ENCODE measurements at places on chromosomes 6 and 20.

DNA sequence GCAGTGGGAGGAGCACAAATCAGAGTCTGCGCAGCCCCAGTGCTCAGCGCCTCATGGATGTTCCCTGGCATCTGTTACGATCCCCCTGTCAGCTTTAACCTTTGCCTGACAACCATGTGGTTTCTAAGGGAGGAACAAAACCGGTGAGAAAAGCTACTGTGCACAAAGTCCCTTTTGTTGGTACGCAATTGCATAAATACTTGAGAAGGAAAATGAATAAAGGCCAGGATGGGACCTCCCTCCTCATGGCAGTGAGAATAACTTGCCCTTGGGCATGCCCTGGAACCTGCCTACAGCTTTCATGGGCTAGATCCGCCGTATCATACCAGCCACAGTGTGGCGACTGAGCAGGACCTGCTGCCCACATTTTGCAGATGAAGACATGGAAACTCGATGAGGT lies 81.0 kb downstream of the RIN2 start:
- no peak for DNase-seq

- no peak for DNase-seq
These were observed 11.4 kb upstream of the KIF25 start for GRCh38 chr6:167985911-167986595.

DNA sequence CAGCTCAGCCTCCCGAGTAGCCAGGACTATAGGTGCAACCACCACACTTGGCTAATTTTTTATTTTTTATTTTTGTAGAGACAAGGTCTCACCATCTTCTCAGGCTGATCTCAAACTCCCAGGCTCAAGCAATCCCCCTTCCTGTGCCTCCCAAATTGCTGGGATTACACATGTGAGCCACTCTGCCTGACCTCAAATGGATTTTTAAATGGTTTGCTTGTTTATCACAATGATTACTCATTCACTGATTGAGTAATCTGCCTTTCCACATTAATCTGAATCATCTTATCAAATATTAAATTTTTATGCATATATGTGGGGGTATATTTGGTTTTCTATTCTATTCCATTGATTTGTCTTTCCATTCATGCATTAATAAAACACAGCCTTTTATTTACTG lies 9.4 kb upstream of the KHDC1L start:
- DNase-seq, result no peak

DNA sequence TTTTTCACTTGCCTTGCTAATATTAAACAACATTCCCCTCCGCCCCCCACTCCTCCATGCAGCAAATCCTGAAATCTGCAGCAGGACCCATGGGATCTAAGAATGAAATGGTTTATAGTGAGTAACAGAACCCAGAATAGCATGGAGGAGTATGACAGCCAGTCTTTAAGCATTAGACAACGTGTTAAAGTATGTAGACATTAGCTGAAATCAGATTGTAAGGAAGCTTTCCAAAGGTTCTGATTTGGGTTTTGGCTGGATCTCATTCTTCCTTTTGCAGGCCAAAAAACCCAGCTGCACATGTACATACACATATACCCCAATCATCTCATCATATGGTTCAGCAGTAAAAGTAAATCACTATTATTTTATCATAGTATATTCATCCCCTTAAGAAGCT lies 126.5 kb downstream of the GJA10 start:
- no peak for DNase-seq

DNA sequence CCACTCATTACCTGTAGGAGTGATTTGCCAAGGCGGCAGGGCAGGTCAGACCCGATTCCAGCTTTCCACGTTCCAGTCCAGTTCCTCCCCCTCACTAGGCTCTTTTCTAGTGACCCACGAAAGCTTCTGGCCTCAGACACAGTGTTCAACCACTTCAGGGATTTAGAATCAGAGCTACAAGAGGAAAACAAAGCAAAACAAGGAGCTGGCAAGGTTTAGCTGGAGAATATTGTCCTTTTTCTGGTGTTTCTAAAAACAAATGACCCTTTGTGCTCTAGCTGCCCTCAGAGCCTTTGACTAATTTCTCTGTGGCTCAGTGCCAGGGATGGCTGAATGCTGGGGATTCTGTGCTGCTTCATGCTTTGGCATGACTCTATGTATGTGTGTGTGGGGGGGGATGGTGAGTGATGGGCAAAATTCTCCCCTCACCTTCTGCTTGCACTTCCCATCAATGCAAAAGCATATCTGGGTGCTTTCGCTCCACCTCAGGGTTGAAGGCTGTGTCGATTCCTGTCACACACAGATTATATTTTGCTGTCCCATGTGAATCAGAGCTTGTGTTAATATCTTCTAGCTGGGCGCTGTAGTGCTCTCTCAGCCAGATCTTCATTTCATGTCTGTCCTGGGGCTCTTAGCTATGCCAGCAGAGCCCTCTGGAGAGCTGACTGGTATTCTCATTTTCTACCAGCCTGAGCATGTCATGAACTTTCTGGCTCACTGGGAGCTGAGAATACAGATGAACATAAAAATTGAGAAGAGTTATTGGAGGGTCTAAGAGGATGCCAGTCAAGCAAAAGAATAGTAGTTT lies 19.3 kb upstream of the NEDD9 start:
- DNase-seq, result no peak

- no peak for DNase-seq
These were observed 71.0 kb downstream of the JPH2 start for GRCh38 chr20:44115762-44116644.

DNA sequence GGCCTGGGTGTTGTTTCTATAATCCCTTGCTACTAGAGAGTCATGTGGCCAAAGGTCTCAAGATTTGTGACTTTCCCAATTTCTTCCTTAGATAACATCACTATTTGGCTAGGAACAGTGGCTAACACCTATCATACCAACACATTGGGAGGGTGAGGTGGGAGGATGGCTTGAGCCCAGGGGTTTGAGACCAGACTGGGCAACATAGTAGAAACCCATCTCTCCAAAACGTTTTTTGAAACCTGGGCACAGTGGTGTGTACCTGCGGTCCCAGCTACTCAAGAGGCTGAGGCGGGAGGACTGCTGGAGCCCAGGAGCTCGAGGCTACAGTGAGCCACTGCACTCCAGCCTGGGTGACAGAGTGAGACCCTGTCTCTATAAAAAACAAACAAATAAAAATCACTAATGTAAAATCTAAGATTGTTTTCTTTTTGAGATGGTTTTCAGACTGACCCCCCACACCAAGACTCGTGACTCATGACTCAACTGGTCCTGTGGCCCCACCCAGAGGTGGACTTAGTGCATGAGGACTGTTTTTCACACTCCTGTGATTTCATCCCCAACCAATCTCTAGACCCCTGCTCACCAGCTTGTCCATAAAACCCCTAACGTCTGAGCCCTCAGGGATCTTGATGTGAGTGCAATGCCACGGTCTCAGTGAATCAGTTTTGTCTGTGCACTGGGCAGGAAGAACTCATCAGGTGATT lies 48.3 kb upstream of the KIF16B start:
- DNase-seq, result no peak
